Skin of body (tissue), 3 donors: ENCODE measurements at places on chromosomes 4 and X.
A peak's percentile ranks its signal among the peaks of the same experiment; 100 is the strongest.

DNA sequence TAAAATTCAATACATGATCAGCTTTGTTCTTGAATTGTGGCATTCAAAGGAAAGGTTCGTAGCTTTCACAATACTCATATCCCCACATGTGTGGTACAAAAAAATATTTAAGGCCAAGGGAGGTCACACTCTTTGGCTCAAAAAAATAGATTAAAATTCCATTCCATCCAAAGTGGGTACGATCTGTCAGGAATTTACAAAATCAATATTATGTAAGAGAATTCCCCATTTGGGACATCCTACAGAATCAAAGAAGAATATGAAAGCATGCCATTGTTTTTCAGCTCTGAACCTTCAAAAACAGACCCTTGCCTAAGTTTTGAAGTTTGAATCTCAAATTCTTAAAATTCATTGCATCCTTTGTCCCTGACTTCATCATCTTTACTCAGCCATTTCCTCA, 85.8 kb downstream of the MID1 start:
- DNase-seq, result no peak

GRCh38 chrX:9227276-9227675, 193.3 kb upstream of the FAM9B start:
- DNase-seq, result peak; percentile 22

DNA sequence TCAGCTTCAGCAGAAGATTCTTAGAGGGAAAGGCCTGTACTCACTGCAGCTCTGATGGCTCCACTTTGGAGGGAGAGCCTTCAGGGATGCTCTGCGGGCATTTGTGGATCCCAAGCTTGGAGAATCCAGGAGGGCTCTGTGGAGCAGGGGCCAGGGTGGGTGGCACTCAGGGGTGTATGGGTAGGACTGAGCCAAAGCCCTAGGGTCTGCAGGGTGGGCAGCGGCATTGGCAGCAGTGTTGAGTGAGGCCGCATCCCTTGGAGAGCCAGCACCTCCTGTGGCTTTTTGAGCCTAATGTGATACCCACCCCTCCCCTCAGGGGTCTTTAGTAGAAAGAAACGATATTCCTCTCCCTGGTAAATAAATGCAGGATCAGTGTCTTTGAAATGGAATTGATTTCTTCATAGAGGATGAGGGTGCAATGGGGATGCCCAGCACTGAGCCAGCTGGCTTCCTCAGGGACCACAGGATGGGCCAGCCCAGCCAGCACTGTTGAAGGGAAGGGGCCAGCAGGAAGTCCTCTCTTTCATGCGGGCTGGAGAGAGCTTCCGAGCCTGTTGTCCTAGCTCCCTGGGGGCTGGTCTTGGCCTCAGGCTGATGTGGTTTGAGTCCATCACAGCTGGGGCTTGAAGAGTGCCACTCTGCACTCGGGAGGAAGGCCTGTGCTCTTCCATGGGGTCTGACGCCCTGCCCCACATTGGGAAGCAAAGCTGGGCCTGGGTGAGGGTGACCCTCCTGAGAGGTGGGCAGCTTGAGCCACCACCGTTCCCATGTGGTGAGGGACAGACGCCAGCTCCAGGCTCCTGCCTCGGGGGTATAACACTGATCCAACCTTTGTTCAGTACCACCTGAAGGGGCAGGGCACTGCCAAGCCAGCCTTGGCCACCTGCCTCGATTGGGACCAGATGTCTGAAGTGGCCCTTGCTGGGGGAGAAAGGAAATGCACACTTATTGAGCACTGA, 49.5 kb downstream of the PSAPL1 start:
- DNase-seq, result no peak

DNA sequence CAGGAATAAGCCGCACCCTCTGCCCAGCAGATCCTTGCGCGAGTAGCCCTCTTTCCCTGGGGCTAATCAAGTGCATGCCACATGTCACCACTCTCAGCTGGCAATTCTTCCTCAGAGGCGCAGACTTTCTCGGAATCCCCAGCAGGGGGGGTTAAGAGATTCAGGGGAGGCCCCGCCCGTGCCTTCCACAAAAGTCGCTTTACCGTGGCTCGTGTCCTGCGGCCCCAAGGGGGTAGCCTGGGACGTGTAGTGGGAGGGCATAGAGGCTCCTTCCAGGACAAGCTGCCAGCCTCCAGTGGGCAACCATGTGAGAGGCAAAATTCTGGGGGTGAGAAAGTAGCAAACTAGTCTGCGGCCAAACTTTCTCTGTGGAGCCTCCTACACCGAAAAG, 652 bp downstream of the SRPX start:
- DNase-seq, result peak; percentile 4

GRCh38 chr4:105092768-105093167, 53.9 kb upstream of the TET2 start:
- no peak for DNase-seq

DNA sequence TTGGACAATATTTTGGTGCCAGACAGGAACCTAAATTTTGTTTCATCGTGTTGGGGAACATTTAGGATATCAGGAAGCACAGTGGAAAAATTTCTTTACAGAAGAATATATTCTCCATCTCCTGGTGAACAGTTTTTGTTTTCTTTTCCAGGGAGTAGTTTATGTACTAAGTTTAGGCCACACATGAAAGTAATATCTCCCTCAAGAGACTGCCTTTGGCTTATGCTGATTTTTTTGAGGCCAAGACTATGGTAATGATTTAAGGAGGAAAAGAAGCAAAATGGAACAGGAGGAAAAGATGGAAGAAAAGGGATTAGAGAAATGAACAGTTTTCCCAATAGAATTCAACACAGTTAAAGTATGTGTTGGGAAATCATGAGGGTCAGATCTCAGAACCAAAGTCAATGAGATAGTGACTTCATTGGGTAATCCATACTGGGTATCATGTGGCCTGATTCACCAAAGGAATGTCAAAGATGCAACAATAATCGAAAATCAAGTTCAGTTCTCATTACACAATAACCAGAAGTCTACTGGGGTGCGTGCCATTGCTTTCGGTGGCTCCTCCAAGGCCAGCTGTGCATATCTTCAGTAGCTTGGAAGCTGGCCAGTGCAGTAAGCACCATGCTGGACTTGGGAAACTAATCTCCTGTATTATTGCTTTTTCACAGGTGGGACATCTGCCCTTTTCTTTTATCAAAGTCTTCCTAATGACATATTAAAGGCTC, 234.8 kb downstream of the COL25A1 start:
- DNase-seq, result peak; percentile 86
